HL-60 (cell line): ENCODE measurements at places on chromosomes 7 and 10.
A peak's percentile ranks its signal among the peaks of the same experiment; 100 is the strongest.

- no peak for DNase-seq
These were observed 111.3 kb downstream of the UBE2H start for GRCh38 chr7:129841465-129841864.

- no peak for DNase-seq
These were observed 41.6 kb downstream of the POLR3A start for GRCh38 chr10:77987671-77988255.

GRCh38 chr7:23438171-23438570 lies 32.1 kb downstream of the IGF2BP3 start:
- no peak for DNase-seq

GRCh38 chr10:100364735-100365391 lies 17.8 kb downstream of the SCD start:
- no peak for DNase-seq

GRCh38 chr7:50977421-50977820 lies 194.7 kb upstream of the GRB10 start:
- no peak for DNase-seq

DNA sequence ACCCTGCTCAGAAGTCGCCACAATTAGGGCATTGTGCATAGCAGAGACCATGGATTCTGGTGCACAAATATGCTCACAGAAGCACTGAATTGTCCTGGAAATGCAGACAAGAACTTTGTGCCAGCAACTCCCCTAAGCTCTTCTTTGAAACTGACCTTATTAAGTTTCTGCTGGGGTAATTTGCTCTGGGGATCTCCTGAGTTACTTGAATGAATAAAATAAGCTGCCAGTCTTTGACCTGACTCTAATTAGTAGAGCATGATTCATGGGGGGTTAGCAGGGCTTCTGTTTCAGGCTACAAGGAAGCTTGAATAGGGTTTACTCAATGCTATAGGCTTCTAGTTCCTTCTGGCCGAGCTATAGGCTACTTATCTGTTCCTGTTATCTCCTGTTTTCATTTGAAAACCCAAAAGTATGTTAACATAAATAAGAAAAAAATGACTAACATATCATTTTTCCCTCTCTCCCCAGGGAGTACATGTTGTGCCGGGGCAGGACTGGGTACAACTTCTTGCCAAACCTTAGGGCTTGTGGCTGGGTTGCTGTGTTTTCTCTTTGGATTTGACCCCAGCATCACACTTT lies 169.0 kb upstream of the TMEM229A start:
- DNase-seq = no peak

DNA sequence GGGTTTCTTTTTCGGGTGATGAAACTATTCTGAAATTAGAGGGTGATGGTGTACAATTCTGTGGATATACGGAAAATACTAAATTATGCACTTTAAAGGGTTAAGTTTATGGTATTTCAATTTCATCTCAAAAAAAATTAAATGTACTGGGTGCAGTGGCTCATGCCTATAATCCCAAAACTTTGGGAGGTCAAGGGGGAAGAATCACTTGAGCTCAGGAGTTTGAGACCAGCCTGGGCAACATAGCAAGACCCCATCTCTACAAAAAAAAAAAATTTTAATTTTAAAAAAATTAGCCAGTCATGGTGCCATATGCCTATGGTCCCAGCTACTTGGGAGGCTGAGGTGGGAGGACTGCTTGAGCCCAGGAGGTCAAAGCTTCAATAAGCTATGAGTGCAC lies 57.0 kb downstream of the SMURF1 start:
- DNase-seq = no peak

DNA sequence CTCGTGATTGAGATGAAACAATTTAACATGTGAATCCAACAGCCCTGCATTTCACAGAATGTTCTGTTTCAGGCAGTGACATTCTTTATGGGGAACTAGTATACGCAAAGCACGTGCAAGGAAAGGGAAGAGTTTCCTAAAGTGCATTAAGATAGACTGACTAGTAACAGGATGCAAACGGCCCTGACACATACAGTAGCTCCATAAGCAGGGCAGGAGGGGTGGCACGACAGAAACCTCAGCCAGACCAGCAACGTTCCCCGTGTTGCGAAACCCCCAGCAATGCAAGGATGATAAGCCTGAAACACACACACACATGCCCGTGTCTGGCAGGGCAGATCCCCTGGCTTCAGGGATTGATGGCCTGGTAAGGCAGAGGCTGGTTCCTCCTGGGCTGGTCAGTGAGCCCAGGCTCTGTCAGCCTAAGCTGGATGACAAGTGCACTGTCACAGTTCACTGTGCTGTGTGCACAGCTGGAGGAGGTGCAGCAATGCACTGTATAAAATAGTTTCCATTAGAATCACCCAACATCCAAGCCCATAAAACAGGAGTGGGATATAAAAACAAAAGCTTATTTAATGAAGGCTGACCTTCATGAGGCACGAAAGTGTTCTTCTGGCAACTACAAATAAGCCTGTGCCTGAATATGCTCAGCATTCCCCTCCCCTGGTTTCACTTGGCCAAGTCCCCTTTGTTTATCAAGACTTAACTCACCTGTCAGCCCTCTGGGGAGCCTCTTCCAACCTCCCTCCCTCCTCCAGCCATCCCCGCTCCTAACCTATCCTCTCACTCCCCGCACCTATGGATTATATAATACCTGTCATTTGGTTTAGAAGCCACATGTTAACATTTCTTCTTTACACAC lies 88.8 kb downstream of the GSAP start:
- peak; percentile 98 for DNase-seq

GRCh38 chr7:102208826-102209225 lies 77.8 kb upstream of the SH2B2 start:
- no peak for DNase-seq

- no peak for DNase-seq
These were observed 153.3 kb downstream of the EGFR start for GRCh38 chr7:55172161-55172560.

GRCh38 chr7:38069052-38069451 lies 109.0 kb upstream of the STARD3NL start:
- no peak for DNase-seq

DNA sequence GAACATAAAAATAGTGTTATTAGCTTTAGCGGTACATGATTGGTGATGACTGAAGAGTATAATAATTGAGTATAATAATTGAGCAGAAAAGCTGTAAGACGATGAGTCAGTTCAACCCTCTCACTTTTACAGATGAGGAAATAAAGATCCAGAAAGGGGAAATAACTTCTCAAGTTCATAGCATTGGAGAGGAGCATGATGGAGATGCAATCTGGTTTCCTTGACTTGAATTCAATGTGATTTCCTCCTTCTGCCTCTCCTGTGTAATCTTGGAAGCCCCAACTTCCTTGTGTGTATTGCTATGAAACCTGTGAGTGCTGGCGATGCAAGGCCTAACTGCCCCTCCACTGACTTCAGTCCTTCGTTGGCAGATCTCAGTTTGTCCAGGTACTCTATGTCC lies 265.1 kb downstream of the LRMDA start:
- DNase-seq = peak; percentile 28

DNA sequence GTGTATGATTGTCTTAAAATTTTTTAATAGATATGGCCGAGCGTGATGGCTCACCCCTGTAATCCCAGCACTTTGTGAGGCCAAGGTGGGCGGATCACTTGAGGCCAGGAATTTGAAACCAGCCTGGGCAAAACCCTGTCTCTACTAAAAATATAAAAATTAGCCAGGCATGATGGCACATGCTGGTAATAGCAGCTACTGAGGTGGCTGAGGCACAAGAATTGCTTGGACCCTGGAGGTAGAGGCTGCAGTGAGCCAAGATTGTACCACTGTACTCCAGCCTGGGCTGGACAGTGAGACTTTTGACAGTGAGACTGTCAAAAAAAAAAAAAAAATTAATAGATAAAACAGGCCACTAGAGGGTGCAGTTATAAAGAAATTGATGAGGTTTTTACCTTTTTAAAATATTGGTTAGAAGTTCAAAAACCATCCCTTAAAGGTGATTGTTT lies 20.5 kb downstream of the NOM1 start:
- DNase-seq = no peak

DNA sequence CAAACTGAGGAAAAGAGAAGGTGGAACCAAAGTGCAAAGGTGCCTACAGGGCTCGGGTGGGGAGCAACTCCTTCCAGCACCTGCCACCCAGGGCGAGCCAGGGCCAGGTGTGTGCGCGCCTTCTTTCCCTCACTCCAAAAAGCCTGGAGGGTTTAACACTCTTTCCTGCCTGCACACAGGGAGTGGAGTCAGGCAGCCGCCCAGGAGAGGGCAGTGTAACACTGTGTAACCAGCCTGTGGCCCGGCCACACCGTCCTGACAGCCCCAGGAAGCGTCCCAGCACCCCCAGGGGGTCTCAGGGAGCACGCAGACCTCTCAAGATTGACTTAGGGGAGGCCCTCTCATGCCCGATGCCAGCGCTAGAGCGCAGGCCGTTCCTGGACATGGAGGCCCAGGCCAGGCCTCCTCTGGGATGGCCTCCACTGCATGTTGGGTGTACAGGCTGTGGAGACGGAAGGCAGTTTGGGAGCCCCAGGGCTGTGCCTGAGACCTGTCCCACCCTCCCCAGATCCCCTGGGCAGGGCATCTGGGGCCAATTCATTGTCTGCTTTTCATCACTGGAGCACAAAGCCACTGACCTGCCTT lies 13.4 kb downstream of the BRI3 start:
- no peak for DNase-seq

DNA sequence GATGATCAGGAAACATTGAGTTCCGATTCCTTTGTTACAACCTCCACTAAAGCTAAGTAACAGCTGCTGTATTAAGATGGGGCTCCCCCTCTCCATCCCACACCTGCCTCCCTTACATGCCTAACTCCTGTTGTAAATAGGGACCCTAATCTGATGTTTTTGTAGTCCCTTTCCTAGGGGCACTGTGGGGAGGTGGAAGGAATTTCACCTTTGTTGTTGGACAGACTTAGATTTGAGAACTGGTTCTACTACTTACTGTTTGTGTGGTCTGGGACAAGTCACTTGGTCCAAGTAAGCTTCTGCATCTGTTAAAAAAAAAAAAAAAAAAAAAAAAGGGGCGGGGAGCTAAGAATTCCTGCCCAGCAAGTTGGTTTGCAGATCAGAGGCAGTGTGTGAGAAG lies 42.6 kb downstream of the KIAA1217 start:
- DNase-seq = no peak

DNA sequence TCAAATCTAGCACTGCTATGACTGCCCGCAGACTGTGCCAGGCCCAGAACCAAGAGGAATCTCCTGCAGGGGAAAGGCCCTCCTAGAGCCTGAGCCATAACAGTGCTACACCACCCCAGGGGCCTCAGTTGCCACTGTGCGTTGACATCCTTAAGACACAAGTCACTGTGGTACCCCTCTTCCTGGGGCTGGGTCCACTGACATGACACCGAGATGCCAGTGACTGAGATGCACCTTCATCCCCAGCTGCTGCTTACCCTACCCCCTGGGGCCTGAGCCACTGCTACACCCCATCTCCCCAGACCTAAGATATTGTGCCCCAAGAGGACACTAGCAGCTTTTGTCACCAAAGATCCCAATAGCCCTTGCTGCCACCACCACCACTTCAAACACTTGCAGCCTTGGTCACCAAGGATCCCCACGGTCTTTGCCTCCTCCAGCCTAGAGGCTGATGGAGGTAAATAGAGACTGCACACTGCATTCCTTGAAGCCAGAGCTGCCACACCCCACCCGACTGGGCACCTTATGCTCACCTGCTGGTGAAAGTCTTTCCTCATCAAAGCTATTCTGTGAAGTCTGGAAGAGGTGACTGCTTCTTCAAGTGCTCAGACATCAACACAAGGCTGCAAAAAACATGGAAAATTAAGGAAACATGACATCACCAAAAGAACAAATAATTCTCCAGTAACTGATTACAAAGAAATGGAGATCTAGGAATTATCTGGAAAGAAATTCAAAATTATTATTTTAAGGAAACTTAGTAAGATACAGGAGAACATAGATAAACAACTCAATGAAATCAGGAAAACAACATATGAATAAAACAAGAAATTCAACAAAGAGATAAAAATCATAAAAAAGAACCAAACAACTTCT lies 40.4 kb upstream of the SHH start:
- no peak for DNase-seq

- DNase-seq = no peak
These were observed 198.0 kb upstream of the MKI67 start for GRCh38 chr10:128324058-128324827.
